ENCODE measurements at places on chromosomes 5 and 9. TPM values are rescaled to one million over a fixed set of nuclear protein-coding genes. Genes with fewer than 3 reads are reported as not detected.

SLC6A19 gene
- not detected for total RNA-seq

PCDHB4 gene
- total RNA-seq, result not detected

DMGDH gene
- total RNA-seq, result 1.1 TPM

- H3K36me3 ChIP-seq, result no peaks in the 10 kb centered on the region
- DNase-seq, result no peak
- H3K4me3 ChIP-seq, result no peak overlapping the region
- no peaks in the 10 kb centered on the region for H3K27me3 ChIP-seq
- no peak overlapping the region for H3K27ac ChIP-seq
These were observed 30.8 kb downstream of the TJP2 start for GRCh38 chr9:69204849-69205248.

DNA sequence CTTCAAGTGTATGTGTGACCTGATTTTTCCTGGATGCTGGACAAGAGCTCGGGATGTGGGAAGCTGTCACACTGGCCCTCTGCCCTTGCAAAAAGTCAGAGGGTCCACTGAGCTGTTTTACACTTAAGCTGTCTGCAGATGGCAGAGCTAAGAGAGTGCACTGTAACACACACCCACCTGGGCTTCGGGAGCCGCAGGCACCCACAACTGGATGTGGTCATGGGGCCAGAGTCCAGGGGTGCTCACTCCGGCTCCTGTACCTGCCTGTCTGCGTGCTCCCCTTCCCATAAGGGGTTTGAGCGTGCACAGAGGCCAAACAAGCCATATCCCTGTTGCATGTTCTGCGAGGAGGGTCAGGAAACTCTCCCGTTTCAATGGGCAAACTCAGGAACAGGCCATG lies 82.5 kb downstream of the LRRC70 start:
- H3K4me3 ChIP-seq, result no peak overlapping the region
- H3K27me3 ChIP-seq, result no peaks in the 10 kb centered on the region
- H3K4me1 ChIP-seq, result no peaks in the 10 kb centered on the region

Measured in activated naive CD4-positive, alpha-beta T cell treated with anti-CD3 and anti-CD28 coated beads for 36 hours (primary cell).